GM18507 (cell line): ENCODE measurements at places on chromosomes 6 and 20.

DNA sequence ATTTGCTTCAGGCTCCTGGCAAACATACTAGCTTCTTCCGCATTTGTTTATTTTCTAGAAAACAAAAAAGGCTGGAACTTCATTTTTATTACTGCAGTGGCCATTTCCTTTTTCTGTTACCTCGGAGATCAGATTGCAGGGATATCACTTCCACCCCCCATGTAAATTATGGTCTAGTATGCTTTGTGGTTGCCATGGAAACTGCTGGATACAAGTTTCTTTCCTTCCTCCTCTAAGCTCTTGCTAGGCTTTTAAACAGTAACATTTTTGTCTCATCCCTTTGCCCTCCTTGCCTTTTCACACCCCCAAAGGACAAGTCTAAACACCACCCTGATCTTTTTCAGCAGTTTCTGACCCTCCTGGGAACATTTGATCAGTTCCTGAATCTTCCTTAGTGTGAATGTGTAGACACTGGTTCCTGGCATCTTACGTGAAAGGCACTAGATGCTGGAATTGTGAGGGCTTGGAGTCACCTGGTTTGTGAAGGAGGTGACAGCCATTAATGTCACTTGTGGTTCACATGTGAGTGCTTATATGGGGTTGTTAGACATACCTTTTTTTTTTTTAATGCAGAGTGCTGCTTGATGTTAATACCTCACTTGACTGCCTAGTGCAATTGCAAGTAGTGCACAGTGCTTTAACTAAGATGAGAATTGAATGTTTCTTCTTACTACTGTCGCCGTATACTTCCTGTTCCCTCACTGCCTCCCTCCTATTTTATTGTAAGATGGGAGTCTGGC is 181.6 kb downstream of the JARID2 start:
- no peak for DNase-seq

GRCh38 chr20:14046534-14046933 is 51.2 kb downstream of the MACROD2 start:
- DNase-seq: no peak

GRCh38 chr6:141938664-141939063 is 194.1 kb upstream of the GJE1 start:
- DNase-seq: no peak

GRCh38 chr6:17280552-17281090 is 540 bp upstream of the RBM24 start:
- DNase-seq: no peak

DNA sequence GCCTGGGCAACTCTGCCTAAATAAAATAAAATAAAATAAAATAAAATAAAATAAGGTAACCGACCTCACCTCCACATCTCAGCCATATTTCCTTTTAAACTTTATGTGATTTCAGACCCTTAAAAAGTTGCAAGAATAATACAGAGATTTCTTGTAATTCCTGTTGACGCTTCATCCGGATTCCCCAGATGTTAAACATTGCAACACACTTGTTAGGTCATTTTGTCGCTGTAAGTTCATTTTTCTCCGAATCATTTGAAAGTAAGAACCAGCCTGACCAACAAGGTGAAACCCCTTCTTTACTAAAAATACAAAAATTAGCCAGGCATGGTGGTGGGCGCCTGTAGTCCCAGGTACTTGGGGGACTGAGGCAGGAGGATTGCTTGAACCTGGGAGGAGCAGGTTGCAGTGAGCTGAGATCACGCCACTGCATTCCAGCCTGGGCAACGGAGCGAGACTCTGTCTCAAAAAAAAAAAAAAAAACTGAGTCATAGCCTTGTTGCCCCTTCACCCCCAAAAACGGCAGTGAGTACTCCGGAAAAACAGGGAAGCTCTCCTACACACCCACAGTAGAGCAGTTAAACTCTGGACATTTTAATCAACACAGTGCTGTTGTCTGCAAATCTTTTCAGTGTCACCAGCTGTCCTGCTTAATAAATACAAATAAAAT is 5.9 kb downstream of the PYGB start:
- DNase-seq: no peak

DNA sequence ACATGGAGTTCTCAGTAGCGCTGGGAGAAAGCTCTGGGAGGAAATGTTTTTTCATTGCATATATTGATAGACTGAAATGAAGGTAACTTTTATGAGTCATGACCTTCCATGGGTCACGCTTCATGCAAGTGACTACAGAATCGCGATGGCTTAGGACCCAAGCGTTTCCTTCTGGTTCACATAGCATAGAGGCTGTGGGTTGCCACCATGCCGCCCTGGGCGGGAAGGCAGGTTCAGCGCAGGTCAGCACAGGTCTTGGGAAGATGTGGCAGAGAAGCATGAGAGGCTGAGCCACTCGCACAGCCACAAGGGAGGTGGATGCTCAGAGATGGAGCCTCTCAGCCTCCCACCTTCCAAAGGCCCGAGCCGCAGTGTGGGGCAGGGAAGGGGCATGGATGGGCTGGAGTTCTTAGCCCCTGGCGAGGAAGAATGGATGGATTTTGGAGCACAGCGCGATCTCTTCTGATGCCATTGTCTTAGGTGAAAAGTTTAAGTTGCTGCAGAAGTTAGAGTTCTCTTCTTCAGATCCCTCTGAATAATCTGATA is 219.5 kb downstream of the SMOC2 start:
- no peak for DNase-seq

DNA sequence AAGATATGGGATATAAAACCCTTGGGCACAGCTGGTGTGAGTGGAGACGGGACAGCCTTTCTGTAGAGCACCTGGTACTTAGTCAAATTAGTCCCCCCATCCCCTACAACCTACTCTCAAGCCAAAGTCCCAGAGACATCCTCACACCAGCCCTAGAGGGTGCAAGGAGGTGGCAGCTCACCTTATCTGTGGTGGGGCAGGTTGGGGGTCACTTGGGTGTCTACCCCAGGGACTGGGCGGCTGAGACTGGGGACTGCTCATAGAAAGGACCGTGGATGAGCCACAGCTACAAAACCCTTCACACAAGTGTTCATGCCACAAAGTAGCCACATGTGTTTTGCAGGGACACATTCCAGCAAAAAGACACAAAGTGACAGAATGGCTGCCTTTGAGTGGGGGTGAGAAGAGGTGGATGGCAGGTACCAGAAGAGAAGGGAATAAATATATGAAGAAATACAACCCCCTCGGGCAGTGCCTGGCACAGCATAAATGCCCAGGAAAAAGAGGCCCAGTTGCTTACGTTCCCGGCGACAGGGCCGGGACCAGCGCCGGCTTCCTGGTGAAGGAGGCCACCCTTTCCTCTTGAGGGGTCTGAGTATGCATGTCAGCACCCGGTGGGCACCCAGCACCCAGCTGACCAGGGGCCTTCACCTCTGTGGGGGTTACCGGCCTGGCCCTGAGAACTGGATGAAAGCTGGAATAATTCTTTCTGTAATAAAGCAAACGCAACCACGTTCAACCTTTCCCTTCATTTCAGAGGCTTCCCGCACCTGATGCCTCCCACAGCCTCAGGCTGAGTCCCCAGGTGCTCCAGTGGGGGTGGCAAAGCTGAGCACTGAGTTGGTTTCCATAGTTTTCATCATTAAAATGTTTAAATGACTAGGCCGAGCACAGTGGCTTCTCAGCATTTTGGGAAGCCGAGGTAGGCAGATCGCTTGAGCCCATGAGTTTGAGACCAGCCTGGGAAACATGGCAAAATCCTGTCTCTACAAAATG is 14.4 kb upstream of the CEBPB start:
- DNase-seq: no peak

DNA sequence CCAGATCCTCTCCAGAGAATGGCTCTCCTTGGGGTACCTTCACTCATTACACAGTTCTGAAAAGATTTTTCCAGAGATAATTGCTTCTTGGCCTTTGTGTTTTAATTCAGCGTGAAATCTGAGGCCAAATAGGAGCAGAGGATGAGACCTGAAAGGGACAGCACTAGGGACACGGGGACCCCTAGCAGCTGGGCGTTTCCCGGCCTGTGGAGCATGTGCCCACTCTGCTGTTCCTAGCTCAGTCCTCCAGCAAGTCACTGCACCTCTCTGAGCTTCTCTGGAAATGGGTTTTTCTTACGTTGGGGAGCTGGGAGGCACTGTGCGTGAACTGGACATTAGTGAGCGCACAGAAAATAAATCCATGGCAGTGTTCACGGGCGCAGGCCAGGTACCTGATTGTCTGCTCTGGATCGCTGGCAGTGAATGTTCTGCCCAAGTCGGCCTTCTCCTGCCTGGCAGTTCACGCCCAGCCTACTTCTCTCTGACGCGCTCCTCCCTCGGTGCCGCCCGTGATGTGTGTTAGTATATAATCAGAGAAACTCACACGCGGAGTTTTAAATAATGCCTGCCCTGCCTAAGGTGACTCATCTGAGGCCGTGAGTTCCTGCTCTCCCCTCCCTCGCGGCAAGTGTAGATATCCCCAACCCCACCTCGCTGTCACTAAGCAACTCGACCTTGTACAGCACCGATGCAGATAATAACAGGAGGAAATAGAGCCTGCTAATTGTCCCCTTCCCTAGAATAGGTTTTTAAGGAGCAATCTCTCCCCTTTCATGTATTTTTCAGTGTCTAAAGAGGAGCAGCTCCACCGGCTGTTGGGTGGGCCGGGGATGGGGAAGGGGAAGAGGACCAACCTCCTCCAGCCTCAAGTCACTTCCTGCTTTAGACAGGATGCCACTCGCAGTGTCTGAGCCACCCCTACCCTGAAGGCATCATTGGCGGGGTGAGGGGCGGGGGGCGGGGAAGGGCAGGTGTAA is 2.7 kb upstream of the TUBB2A start:
- no peak for DNase-seq

- DNase-seq: no peak
These were observed 170.0 kb downstream of the HACE1 start for GRCh38 chr6:104689551-104690205.

GRCh38 chr6:45665859-45666258 is 288.1 kb upstream of the SUPT3H start:
- DNase-seq: no peak

- DNase-seq: no peak
These were observed 132.6 kb downstream of the CEBPB start for GRCh38 chr20:50323209-50323608.

DNA sequence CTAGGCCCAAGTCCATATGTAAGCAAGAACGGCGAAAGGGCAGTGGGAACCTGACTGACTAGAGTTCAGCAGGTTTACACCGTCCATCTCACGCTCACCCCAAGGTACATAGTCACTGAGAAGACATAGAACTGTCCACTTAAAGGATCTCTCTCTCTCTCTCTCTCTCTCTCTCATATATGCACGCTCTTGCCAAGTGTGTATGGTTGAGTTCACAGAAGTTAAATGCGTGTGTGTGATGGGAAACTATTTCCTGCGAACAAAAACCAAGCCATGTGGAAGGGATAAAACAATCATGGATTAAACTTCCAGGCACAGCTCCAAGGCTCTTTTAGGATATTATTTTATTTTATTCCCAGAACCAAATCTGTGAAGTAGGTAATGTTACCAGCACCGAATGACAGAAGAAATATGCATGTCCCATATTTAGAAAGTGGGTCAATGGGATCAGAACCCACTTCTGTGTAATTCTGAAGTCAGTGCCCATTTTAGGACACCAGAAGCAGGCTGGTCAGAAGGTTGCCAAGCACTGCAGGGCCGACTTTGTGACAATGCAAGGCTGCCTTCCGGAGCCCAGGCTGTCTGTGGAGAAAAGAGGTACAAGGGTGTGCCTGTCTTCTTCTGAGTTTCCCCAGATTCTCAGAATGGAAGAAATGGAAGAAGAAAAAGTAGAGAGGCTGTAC is 49.2 kb upstream of the MAP7 start:
- DNase-seq: no peak

- no peak for DNase-seq
These were observed 177.6 kb downstream of the MAFB start for GRCh38 chr20:40511478-40511877.

- no peak for DNase-seq
These were observed 221.0 kb upstream of the PDE10A start for GRCh38 chr6:165883851-165884640.

DNA sequence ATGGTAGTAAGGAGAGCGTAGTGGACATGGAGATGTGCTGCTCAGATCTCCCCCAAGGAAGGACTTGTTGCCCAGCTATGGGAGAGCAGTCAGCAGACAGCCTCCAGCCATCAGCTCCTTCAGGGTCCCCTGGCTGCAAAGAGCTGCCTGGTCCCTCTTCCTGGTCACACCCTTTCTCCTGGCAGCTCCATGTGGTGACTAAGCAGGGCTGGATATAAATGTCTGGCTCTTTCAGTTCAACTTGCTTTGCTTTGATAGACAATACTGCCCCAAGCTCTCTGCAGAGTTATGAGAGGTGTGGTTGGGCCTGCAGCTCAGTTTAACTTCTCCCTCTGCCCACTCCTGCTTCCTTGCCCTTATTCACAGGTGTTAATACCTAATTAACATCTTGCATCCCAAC is 64.1 kb upstream of the DDR1 start:
- no peak for DNase-seq

- DNase-seq: no peak
These were observed 28.9 kb downstream of the CNKSR3 start for GRCh38 chr6:154481521-154482013.

DNA sequence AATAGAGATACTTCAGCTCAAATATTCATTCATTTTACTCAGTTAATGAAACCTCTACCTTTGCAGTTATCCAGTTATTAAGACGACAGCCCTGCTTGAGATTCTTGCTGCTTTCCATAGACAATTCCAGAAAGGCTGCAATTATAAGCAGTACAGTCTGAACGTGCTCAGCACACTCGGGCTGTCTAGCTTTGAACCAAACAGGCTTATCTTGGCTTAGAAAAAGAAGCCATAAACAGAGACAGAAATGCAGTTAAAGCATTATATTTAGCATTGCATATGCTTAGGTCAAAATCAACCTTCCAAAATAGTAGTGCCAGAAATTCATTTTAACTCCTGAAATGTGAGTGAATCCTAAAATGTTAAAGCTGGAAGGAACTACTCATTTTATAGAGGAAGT is 204.1 kb upstream of the KCNQ5 start:
- no peak for DNase-seq

GRCh38 chr6:707576-708236 is 14.8 kb upstream of the EXOC2 start:
- no peak for DNase-seq

DNA sequence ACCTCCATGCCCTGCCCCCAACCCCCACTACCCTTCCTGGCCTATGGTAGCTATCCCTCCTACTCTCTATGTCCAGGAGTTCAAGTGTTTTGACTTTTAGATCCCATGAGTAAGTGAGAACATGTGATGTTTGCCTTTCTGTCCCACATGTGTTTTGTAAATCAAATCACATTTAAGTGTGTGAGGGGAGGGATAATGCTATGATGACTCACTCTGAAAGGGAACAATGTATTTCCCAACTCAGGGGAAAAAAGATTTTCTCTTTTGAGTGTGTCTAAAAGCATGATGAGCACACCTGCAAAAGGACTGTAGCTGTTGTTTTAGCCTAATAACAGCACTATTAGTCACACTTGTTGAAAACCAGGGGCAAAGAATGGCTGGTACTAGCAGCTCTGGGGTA is 193.7 kb downstream of the GJA10 start:
- DNase-seq: no peak

DNA sequence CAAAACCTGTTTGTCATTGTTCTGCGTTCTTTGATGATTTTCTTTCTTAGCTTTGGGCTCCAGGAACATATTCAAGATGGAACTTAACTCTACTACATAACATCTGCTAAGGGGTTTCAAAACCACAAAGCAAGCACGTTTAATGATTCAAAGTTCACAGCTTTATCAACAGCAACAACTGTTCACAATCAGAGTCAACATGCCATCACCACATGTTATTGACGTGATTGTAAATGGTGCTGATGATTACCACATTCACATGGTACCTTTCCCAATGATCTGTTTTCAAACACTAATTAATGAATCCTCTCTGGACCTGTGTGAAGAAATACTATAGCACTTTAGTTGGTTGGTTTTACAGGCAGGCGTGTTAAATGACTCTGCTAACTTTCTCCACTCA is 180.6 kb upstream of the CEP162 start:
- DNase-seq: no peak

GRCh38 chr6:163432300-163432699 is 17.8 kb downstream of the QKI start:
- DNase-seq: no peak
